Stimulated activated CD8-positive, alpha-beta memory T cell treated with anti-CD3 and anti-CD28 coated beads, Interleukin-7, amount 100 ng/mL, for 1 hour (primary cell): ENCODE measurements at places on chromosomes 1 and 21.

DNA sequence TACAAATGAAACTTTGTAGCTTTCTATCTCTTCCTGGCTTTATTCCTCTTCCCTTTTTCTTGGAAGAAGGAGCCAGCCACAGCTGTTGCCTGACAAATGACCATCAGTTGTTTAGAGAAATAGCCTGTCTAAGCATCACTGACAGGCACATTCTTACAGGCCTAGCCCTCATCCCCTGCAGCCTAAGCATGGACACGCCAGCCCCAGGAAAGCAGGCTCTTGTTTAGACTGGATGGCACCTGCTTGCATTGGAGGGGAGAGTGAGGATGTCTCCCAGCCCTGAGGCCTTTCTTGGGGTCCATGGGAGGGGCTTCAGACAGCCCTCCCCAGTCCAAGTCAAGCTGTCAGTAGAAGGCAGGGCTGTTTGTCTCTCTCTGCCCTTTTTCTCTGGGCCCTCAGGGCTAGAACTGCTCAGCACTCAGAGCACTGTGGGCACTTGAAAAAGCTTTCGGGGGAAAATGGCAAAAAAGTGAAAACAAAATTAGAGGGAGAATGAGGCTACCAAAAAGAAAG is 282.5 kb upstream of the PLXNA2 start:
- DNase-seq: no peak

- no peak for DNase-seq
These were observed 4.5 kb downstream of the HDGF start for GRCh38 chr1:156746728-156747631.

DNA sequence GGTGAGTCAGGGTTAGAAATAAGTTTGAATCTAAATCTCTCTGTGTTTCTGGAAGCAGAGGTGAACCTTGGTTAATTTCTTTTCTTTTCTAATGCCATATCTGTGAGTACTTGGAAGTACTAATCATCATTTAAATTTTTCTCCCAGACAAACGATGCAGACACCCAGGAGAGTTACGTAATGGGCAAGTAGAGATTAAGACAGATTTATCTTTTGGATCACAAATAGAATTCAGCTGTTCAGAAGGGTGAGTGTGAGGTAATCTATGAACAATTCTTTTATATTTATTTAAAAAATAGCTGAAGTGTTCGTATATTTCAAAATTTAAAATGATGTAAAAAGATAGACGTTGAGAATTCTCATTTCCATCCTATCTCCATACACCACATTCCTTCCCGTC is 11.2 kb downstream of the C4BPA start:
- no peak for DNase-seq

DNA sequence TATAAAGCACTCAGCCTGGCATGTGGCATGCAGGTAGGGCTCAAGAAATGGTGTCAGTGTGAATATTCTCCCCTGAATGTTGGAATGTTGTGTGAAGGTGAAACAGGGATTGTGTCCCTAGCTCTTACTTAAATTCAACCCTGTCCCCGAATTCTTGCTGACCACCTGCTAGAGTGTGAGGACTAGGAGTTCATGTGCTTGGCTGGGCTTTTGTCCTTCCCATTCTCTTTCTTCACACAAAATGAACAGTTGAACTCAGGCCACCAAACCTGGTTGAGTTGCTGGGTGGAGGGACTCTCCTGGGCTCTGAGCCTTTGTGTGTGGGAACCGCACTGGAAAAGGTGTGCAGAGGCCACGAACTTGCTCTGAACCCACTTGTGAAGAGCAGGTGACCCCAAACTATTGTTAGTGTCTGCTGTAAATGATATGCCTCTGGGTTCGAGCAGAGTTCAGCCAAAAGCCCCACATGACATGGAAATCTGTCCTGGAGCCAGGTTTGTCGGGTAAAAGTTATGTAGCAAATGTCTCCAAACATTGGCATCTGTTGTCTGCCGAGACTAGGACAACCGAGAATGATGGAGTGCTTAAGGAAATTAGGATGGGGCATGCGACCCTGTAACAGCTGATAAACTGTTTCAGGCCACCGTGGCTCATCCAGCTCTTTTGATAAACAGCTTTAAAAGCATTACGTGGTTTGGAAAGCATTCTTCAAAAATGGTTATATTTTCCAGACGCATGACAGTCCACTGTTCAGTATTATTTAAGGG is 144.2 kb downstream of the DHRS3 start:
- DNase-seq: no peak

DNA sequence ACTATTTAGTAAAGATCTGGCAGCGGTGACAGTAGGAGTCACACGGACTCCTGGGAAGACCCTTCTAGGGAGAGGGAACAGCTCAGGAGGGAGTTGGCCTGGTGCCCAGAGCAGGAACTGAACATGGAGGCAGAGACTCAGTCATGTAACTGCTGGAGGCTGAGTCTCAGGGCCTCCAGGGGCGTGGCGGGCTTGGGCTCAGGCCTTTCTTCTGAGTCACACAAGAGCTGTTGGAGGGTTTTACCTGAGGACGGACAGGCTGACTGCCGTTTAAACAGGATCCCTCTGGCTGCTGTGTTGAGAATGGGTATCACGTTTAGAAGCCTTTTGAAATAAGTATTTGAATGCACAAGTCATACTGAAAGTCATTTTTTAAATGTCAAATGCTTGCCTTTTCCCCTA is 7.2 kb upstream of the ETS2 start:
- DNase-seq: no peak

GRCh38 chr1:24503870-24504523 is 1.4 kb downstream of the RCAN3 start:
- no peak for DNase-seq

DNA sequence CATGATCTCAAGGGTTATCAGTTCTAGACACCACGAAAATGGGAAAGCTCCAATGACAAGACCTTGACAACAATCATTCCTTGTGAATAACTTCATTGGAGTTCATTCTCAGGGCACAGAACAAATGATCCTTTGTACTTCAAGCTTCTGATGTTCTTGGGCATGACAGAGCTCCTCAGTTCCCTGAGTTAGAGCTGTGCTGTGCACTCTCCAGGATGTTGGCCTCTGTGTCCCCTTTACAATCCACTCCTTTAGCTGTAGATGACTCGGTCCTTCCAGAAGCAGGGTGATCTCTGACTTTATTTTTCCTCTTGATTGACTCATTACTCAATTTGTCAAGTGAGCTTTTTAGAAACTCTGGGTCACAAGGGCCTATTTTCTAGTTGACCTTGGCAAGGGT is 3.9 kb upstream of the FAM78B start:
- no peak for DNase-seq
